Left ventricle myocardium inferior (tissue), 1 donor: ENCODE measurements at places on chromosomes 13 and 19. TPM values are rescaled to one million over a fixed set of nuclear protein-coding genes. Genes with fewer than 3 reads are reported as not detected.

- no peak for DNase-seq
Measured at GRCh38 chr19:12784394-12784870, 6.9 kb upstream of the JUNB start.

The OR2Z1 gene
- not detected for total RNA-seq

The COL4A1 gene
- total RNA-seq, result 120 TPM

- no peak for DNase-seq
Measured at GRCh38 chr19:14054721-14055120, 7.2 kb downstream of the PALM3 start.

DNA sequence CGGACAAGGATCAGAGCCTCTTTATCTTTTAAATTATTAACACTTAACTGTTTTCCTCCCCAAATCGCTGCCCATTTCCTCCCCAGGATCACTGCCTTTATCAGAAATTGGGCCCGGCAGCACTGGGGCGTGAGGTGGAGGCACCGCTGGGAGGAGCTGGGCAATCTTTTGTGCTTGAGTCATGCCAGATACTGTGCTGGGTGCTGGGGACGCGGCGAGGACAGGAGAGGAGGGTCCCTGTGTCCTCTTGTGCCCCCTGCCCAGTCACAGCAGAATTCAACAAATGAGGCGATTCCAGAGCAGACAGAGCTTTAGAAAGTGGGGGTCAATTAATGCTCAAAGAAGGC is 347.8 kb downstream of the ZNF536 start:
- no peak for DNase-seq

- DNase-seq, result no peak
Measured at GRCh38 chr13:21362741-21363140, 96.4 kb downstream of the ZDHHC20 start.
